Hepatocyte (in vitro differentiated cells): ENCODE measurements at places on chromosomes 11 and 22. TPM values are rescaled to one million over a fixed set of nuclear protein-coding genes. Genes with fewer than 3 reads are reported as not detected.

The SLC22A6 gene
- 0.46 TPM in 1 of 2 replicates, not detected in the other for polyA plus RNA-seq

The APOBEC3F gene
- 8.8 and 10.0 TPM in 2 replicates for polyA plus RNA-seq

The TBX10 gene
- 0.34 TPM in 1 of 2 replicates, not detected in the other for polyA plus RNA-seq

The OR4P4 gene
- not detected in 2 replicates for polyA plus RNA-seq

The SCARF2 gene
- 35.2 and 39.0 TPM in 2 replicates for polyA plus RNA-seq

DNA sequence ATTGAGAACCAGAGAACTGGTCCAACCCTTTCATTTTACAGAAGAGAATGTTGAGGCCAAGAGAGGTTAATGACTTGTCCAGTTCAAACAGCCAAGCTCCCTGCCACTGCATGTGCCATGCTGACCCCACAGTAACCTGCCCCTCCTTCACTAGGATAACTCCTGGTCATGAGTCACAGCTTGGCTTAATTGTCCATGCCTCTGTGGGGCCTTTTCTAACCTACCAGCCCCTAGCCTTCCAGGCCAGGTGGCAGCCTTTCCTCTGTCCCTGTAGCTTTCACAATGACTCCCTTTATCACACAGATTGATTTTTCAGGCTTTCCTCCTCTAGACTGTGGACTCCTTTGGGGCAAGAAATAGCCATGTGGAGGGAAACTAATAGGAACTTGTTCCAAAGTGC, 97.2 kb downstream of the PIWIL4 start:
- peak; percentile 38 for DNase-seq

GRCh38 chr11:105297463-105297862, 157.9 kb upstream of the CARD18 start:
- DNase-seq = no peak

- DNase-seq = no peak
Observed at GRCh38 chr11:134759274-134759673, 347.2 kb upstream of the B3GAT1 start.

DNA sequence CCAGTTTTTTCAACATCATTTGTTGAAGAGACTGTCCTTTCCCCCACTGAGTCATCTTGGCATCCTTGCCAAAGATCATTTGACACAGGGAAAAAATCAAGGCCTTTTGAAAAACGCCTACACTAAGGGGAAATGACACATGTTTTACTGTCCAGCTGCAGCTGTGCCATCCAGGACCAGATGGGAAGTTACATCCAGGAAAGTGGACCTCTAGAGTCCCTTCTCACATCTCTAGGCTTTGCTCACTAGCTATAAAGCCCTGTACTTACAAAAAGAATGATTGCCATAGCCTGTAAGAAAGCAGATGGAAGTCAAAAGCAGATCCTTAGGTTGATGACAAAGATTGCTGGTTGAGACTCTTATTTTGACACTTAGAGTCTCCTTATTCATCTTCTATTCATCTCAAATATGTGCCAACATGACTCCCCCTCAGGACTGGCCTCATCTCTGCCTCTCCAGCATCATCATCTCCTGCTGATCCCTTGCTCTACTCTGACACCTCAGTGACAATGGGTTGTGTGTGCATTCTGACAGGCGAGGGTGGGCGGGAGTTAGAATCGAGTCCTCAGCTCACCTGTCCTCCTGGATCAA, 22.8 kb downstream of the OSBP2 start:
- no peak for DNase-seq

DNA sequence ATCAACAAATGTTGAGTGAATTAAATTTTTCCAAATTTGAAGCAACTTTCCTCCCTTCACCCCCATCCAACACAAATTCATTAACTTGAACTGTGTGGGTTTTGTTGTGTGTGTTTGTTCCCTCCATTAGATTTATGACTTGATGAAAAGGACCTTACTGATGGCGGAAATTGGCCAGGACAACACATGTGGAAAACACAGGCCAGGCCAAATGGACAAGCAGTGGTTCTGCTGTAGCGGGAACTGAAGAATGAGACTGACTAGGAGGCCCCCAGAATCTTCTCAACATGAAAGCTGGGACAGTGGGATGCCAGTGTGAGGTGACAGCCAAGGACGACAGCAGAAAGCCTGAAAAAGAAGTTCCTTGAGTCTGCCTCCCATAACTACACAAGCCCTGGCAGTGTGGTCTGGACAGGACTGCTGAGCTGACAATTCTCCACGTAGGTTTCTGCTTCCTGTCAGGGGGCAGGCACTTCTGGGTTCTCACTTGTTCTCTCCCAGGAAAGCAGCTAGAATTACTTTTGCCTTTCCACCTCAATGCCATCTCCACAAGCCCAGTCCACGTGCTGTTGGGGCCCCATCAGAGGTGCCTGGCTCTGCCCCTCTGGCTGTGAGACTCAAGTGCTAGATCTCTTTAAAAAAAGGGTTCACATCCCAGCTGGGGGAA, 94.3 kb downstream of the ETS1 start:
- DNase-seq = no peak
